ENCODE measurements at places on chromosomes 2 and 18. TPM values are rescaled to one million over a fixed set of nuclear protein-coding genes. Genes with fewer than 3 reads are reported as not detected.

DNA sequence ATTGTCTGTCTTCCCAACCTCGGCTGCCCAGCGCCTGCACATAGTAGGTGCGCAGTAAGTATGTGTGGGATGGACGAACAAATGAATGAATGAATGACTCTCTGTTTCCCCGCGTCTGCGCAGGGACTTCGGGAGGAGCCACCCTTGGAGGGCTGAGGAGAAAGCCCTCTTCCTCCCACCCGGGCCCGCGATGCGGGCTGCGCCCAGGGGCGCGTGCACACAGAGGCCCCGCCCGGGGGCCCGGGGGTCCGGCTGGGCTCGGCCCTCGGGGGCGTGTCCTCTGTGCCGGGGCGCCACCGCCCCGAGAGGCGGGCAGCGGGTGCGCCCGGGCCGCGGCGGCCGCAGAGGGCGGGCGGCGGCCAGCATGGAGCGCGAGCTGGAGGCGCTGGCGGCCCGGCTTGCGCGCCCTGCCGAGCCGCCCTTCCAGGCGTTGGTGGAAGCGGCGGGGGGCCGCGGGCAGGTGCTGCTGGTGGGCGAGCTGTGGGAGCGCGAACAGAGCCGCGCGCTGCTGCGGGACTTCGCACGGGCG, at the start of gene C2orf72:
Gene C2orf72 (plus strand): TSS at position 322 of the 529 bp plus-strand sequence. CDS start 43 bp downstream, at position 365.
- DNase-seq: no peak

- DNase-seq: no peak
Measured at GRCh38 chr2:63890678-63891077, 49.0 kb downstream of the UGP2 start.

DNA sequence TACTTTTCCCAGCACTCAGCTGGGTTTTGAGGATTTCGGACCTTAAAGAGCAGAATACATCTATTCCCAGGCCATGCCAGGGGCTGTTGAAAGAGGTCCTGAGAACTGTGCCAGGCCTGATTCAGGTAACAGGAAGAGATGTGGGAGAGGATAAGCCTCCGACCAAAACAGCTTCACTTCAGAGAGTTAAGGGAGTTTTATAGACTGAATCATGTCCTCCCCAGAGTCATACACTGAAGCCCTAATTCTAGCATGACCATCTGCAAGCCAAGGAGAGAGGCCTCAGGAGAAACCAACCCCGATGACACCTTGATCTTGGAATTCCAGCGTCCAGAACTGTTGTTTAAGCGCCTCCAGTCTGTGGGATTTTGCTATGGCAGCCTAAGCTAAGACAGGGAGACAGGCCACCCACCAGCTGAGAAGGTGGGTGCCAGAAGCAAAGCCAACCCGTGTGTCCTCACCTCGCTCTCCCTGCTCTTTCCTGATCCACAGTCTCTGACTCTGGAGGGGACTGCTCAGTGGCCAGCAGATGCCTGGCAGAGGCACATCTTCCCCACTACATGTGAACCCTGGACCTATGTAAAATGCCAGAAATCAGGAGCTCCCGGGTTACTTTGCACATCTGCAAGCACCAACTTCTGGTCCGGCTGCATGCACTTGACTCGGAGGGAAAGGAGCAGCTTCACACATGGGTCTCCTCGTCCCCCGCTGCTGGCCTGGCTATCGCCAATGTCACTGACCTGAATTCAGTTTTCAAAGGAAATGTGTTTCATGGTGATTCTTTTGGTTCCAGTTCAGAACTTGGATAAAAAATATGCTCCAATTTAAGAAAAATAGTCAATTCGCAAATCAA, 116.8 kb upstream of the EPC2 start:
- DNase-seq: no peak

DNA sequence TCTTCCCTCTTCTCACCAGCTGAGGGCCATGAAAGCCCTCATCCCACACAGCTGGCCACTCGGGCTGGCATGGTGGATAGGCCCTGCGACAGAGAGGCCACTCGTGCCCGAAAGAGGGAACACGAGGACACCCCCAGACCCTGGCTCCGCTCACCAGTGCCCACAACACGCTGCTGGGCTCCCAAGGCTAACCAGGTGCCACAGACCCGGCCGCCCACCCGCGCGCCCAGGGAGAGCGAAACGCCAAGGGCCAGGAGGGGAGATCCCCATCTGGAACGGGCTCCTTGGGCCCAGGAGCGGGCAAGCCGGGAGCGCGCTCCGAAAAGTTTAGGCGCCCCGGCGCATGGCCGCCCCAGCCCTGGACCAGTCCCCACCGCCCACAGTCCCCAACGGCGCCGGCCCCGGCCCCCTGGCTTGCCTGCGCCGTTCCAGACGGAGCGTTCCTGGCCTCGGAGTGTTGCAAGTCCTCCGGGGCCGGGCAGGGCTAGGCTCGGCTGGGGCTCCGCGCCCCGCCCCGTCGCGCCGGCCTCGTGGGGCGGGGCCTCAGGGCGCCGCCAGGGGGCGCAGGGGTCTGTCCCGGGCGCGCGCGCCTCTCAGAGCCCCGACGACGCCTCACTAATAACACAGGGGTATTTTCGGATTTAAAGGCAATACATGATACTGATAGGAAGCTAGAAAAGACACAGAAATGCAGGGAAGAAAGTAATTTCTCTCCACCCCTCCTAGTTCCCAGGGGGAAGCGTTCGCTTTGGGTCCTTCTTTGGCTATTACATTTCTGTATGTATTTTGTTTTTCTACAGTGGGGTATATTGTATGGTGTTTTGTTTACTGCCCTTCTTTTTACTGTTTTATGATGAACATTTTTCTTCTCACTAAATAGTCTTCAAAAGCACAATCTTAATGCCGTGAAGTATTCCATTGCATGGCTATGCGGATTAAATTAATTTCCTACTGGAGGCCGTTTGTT, at the start of gene TMBIM1:
Gene TMBIM1 (minus strand): TSS at position 456 of the 967 bp plus-strand sequence. CDS start 10,362 bp downstream, outside the sequence.
- peak; percentile 79 for DNase-seq

DNA sequence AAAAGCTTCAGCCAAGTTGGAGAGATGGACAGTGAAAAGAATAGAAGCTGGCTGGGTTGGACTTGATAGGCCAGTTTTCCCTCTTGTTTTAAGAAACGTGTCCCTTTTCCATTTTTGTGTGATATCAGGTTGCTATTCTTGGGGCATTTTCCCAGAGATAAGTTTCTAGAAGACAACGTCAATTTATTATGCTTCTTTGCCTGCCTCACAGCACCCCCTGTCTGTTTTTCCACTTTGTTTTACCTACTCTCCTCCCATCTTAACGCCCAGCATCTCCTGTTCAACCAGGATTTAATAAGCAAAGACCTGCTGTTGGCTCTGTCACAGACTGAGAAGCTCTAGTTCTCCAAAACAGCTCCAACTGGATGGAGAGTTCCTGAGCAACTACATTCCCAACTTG, 317.8 kb upstream of the ZNF521 start:
- DNase-seq: no peak

- no peak for DNase-seq
Measured at GRCh38 chr2:94979406-94980375, 45.8 kb upstream of the MAL start.

- DNase-seq: no peak
Measured at GRCh38 chr2:238881353-238882081, 33.6 kb downstream of the TWIST2 start.

DNA sequence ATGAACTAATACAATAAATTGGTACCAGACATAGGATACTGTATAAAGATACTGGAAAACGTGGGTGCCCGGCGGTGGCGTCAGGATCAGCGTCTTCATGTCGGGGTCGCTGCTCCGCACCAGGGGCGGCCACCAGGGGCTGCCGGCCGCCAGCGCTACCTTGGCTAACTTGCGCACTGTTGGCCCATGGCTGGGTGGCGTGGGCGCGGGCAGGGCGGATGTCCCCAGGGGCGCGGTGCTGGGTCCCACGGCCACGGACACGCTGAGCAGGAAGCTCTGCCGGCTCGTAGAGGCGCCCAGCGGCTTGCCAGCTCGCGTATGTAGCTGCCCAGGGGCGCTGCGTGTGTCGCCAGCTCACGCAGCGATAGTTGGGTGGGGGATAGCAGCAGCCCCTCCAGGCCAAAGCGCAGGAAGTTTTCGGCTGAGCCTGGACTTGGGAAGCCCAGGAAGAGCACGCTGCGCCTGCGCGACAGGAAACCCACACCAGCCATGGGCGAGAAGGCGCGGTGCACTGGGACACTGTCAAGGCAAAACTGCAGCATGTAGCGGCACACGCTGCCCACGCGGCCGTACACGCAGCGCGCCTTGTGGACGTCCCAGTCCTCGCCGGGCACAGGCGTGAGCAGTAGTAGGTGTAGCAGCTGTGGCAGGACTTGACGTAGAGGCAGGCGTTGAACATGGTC, 299.9 kb downstream of the CCDC74A start:
- DNase-seq: no peak

GRCh38 chr2:1750933-1751766, 6.8 kb upstream of the PXDN start:
- DNase-seq: no peak

DNA sequence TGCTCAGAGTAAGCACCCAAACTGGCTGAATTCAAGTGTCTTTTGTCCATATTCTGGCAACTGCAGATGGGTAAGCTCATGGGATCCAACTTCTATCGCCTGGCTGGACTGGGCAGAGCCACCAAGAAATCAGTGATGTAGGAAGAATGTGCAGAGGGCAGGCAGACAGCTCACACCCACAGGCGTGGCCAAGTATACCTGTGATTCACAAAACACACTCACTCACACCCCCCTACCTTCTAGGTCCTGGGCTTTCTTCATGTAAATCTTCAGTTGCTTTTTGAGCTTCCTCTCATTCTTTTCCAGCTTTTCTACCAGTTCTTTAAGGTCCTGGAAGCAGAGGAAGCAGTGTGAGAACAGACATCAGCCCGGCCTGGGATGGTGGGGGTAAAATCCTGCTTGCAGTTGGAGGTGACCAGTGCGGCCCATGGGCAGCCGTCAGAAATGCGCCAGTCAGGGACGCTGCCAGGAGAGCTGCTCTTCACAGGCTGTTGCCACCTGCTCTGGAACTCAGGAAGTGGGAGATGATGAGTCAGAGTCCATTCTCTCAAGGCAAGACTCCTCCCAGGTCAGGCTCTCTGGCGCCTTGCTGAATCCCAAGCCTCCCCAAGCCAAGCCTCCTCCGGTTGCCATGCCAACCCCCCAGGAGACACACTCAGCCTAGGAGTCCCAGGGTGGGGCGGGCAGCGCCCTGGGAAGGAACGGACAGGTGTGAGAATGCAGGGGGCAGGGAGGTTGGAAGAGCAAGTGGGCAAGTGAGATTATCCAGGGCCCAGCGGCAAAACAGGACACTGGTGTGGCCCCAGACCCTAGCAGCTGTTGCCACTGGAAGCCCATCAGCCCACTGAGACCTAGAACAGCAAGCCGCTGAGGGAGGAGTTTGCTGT, 36.2 kb upstream of the ACAA2 start:
- no peak for DNase-seq

- DNase-seq: no peak
Measured at GRCh38 chr2:12440731-12441130, 276.0 kb upstream of the TRIB2 start.

DNA sequence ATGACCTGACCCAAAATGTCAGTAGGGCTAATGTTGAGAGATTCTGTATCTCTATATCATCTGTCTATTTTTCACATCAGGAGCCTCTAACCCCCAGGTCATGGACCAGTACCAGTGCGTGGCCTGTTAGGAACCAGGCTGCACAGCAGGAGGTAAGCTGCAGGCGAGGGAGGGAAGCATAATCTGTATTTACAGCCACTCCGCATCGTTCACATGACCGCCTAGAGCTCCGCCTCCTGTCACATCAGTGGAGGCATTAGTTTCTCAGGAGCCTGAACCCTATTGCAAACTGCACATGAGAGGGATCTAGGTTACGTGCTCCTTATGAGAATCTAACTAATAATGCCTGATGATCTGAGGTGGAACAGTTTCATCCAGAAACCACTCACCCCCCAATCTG, 180.6 kb downstream of the RDH14 start:
- no peak for DNase-seq

- DNase-seq: no peak
Measured at GRCh38 chr18:2212598-2213205, 358.6 kb downstream of the METTL4 start.

- DNase-seq: no peak
Measured at GRCh38 chr2:232888099-232888836, 18.2 kb downstream of the SNORC start.

DNA sequence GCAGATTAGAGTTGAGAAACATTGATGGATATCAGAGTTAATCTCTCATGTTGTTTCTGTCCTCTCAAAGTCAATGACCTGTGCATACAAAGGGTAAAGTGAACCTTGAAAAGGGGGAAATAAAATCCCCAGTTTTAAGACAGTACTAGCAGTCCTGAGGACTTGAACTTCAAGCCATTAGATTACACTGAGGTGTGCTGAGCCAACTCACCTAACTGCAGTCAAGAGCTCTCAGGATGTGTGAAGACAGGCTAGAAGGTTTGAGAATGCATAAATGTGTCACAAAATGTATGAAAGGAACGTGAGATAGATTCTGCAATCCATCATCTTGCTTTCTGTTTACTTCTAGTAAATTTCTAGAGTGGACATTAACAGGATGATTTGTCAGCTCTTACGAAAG, 35.5 kb downstream of the DOCK10 start:
- no peak for DNase-seq

- DNase-seq: no peak
Measured at GRCh38 chr2:219163156-219163555, 2.5 kb upstream of the NHEJ1 start.

DNA sequence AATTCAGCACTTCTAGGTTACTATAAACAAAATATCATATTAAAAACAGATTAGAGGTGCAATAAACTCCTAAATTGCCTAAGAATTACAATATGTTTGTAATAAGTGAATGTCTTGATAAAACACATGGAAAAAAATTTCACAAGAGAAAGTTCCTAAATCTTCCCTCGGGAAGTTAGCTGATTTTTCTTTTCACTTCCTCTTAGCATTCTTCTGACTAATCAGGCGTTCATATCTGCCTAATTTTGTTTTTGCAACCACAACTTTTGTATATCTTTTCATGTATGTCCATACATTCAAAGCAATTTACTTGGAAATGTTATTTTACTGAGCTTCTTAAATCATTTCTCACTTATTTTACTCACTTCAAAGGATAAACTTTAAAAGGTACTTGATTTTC, 88.5 kb downstream of the RTTN start:
- DNase-seq: no peak

- no peak for DNase-seq
Measured at GRCh38 chr2:120437604-120438000, 91.7 kb downstream of the INHBB start.

GRCh38 chr2:113675875-113676274, 48.8 kb downstream of the RABL2A start:
- DNase-seq: no peak

Gene NCKAP5
- total RNA-seq: not detected

Gene CAPN14
- total RNA-seq: 1.9 TPM

Gene FBXO48
- total RNA-seq: 0.27 TPM

Gene GYPC
- total RNA-seq: 468 TPM

Gene MGAT4A
- total RNA-seq: 6.7 TPM

Gene RAB17
- not detected for total RNA-seq

Gene SCN7A
- total RNA-seq: under 0.01 TPM

Gene COL4A4
- total RNA-seq: not detected

Gene ZNG1B
- 6.7 TPM for total RNA-seq

Gene EDAR
- total RNA-seq: under 0.01 TPM

Gene MPV17
- total RNA-seq: 85.4 TPM
